ENCODE measurements at places on chromosomes 4 and X.

DNA sequence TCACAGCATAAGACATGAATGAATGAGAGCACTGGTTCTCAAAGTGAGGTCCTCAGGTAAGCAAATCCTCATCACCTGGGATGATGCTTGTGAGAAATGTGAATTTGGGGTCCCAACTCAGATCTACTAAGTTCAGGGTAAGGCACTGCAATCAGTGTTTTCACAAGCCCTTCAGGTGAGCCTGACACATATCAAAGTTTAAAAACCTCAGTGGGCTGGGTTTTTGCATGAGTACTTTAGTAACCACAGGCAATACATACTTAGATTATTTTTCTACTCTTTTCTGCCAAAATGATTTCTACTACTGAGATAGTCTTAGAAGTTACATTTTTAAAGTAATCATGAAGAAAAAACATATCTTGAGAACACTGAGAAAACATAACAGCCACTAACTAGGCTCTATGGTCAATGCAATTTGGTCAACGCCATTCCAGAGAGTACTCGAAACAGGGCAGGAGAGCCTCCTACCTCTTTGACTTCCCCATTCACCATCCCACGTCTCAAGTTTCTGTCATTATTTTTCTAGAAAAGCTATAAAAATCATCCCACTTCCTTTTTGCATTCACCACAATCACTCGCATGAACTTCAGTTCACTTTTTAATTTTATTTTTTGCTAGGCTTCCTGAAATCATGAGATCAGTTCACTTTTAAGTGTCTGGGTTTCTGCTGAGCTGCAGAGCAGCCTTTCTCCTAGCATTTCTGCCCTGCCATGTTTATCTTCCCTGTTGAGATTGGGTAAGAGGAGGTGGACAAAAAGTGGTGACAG lies 73.8 kb downstream of the MFAP3L start:
- no peak for DNase-seq

GRCh38 chrX:77446029-77446585 lies 1.1 kb upstream of the FGF16 start:
- no peak for DNase-seq

- DNase-seq = no peak
Measured at GRCh38 chrX:10121787-10122186, 35.0 kb upstream of the CLCN4 start.

DNA sequence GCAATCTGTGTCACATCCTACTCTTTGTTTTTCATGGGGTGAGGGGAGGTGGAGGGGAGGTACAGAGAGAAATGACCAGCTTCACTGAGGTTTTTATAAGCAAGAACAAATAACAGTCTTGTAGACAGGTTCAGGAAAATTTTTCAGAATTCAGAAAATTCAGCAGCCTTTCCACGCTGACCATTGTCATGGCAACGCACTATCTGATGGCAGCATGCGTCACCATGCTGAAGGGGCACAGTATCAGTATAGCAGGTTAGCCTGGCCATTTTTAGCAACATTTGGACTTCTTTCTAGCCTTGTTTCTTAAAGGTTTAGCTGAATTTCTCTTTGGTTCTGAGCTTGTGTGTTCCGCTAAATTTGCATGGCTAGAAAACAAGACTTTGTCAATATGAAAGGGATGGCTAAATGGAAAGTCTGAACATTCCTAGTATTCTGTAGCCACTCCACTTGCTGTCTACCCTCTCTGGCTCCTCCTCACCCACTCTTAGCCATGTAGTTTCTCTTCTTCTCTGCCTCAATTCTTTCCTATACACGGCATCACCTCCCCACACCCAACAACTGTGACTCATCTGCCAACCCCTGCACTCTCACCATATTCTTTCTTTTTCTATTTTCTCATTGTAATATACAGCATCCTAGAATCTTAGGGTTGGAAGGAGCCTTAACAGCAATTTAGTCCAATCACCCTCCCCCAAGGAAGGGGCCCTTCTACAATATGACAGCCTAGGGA lies 42.7 kb upstream of the CITED1 start:
- DNase-seq = no peak

DNA sequence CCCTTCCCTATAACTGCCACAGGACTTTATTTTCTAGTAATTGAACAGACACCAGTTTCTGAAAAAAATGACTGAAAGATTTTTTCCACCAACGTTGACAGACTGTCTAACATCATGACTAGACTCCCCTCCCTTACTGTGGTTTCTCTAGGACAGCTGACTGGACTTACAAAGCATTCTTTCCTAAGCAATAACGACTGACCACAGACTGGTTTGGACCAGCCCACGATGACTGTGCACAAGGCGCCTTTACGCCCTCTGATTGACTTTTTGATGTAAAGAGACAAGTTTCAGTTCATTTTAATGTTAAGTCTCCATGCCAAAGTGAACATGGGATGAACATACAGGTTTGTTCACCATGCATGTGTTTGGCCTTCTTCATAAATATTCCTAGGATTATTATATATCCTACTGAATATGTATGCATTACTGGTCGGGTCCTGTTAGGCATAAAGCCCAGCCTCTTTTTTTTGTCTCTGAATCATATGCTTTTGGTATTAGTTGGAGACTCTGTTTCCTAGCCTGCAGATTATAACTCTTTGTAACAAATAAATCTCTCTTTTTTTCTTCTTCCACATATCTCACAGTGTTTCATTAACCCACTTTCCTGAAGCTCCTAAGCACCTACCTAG lies 50.5 kb upstream of the UGT2B4 start:
- no peak for DNase-seq

DNA sequence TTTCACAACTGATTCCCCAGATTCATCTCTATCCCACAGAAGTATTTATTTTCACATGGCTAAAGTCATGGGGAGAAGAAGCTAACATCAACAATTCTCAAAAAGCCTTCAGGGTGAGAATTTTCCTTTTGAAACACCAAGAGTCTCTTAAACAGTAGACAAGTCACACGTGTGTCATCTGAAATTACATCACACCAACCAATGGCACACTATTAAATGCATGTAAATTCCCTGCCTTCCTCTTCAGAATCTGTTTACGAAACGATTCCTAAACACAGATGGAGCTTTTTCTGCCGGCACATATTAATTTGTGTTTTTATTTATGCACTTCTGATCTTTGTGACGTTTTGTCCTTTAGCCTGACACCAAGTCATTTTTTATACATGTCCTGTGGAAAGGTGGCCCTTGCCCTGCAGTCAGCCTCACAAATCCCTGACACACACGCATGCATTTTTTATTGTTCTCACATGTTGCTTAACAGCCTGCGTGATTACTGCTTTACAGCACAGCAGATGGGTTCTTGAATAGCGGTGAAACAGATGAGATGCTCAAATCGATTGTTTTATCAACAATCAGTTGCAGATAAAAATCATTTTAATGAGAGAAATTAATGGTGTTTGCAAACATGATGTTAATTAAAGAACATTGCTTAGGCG lies 735.9 kb upstream of the TENM3 start:
- no peak for DNase-seq

DNA sequence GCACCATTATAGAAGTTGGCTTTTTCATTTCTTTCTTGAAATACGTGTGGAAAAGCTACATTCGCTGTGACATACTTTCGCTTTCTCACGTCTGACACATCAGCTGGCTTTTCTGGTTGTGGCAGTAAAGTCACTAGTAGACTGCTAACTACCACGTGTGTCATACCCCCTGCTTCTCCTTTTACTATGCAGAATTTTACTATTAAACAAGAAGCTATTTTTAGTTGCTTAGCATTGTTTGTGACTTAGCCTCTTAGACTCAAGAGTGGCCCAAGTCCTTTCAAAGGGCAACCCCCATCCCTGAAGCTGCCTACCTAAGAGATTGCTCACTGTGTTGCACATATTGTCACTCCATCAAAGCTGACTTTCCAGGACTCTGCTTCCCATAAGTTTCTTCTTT lies 2.1 kb upstream of the IL2 start:
- DNase-seq = peak; percentile 1

GRCh38 chrX:38982843-38983242 lies 181.6 kb downstream of the MID1IP1 start:
- no peak for DNase-seq

DNA sequence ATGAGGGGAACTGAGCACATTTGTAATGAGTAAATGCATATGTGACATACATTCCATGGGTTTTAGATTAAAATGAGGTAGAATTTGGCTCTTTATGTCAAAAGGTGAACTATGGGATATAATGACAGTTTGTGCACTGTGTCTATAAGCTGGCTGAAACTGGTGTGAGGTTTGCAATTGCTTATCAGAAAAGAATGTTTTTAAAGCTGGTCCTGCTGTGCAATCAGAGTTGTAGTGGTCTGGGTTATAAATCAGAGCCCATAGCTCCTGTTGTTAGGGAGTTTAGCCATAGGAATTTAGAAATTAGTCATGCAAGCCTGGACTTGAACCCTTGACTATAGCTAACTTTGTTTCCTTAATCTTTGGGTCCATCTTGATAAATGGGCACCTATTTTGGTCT lies 23.1 kb upstream of the GATB start:
- no peak for DNase-seq

DNA sequence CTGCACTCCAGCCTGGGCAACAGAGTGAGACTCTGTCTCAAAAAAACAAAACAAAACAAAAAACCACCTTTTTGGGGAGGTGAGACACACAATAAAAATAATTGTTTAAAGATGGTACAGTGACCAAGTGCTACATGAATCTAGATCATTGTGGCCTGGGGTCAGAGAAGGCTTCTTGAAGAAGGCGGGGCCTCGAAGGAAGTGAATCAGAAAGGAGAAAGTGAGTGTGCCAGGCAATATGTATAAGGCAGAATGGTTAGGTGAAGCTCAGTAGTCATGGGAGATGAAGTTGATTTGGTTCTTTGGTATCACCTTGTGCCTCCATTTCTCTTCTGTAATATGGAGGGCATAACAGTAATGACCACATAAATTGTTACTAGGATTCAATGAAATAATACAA lies 58.9 kb downstream of the DOCK11 start:
- DNase-seq = no peak

GRCh38 chrX:24225265-24225664 lies 75.7 kb downstream of the ZFX start:
- no peak for DNase-seq

DNA sequence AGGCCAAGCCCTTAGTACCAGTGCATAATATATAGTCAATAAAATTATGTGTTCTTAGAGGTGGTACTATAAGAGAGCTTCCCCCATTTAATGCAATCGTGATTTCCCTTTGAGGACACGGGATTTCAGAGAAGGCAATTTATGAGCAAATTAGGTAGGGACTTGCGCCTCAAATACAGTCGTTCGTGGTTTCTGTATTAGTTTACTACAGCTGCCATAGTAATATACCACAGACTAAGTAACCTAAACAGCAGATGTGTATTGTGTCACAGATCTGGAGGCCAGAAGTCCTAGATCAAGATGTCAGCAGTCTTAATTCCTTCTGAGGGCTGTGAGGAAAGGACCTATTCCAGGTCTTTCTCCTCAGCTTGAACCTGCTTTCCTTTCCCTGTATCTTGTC lies 1.5 kb upstream of the PUDP start:
- DNase-seq = no peak

GRCh38 chr4:101188906-101189305 lies 158.4 kb downstream of the PPP3CA start:
- no peak for DNase-seq

DNA sequence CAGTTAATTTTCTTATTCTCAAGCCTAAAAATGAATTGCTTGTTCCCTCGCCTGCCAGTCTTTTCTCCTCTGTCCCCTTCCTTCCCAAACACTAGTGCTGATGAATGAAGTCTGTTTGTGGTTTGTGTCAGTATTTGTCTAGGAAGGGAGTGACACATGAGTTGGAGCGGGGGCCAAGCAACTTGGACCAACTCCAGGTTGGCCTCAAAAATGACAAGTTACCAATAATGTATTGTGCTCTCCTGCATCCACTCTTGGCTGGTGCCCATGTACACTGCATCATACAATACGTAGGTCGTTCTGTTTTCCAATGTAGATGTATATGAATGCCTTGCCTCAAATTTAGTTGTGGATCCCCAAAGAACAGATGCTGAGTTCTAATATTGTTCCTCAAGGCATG lies 223.0 kb upstream of the GPC4 start:
- no peak for DNase-seq

- DNase-seq = no peak
Measured at GRCh38 chrX:9465380-9466123, 694 bp downstream of the TBL1X start.

DNA sequence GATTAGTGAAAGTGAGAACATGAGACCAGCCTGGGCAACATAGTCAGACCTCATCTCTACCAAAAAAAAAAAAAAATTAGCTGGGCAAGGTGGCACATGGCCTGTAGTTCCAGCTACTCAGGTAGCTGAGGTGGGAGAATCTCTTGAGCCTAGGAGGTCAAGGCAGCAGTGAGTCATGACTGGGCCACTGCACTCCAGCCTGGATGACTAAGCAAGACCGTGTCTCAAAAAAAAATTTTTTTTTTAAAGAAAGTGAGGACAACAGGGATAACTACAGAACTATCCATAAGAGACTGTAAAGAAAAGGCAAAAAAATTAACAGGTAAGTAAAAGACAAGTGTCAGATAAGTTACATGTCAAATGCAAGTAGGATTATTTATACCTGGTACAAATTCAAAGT lies 13.5 kb upstream of the SPP1 start:
- DNase-seq = no peak

- no peak for DNase-seq
Measured at GRCh38 chr4:41753942-41754341, 5.4 kb upstream of the PHOX2B start.

DNA sequence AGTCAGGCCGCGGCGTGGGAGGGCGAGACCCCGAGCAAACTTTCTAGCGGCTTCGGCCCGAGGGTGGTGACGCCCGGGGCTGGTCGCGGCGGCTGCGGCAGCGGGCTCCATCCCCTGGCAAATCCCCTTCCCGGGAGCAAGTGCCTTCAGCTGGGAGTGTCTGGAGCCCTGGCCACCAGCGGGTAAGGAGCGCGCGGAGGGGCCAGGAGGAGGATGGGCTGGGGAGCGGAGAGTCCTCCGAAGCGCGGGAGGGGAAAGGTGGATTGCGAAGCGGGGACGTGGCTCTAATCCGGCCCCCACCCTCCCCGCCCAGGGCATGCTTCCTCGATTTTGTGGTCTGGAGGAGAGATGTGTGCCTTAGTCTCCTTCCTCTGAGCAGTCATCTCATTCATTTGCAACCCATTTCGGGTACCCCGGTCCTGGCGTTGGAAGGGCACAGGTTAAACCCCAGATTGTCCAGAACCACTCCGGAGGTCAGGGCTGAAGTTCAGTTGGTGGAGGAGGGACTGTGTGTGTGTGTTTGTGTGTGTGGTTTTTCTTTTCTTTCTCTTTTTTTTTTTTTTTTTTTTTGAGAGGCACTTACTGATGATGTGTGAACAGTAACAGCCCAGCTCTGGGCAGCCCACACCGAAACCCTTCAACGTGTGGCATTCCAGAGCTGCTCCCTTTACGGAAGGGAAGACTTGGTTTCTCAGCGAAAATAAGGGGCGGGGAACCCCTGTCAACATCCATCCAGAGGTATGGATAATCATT lies 516 bp downstream of the SGMS2 start:
- no peak for DNase-seq

Measured in activated CD8-positive, alpha-beta memory T cell treated with anti-CD3 and anti-CD28 coated beads for 1 hour (primary cell).